ENCODE measurements at places on chromosomes 12 and 14.

- DNase-seq, result no peak
Observed at GRCh38 chr12:111598637-111599452, at the start of gene ATXN2. Gene ATXN2, minus strand, starts transcription at chr12:111599315. Its CDS starts 281 bp downstream, at chr12:111599034.

- no peak for DNase-seq
Observed at GRCh38 chr12:122505419-122506051, 4.8 kb upstream of the ZCCHC8 start.

GRCh38 chr12:46366771-46367170 is 5.8 kb downstream of the SLC38A2 start:
- no peak for DNase-seq

GRCh38 chr12:6460751-6461371 is 9.0 kb downstream of the TAPBPL start:
- no peak for DNase-seq

DNA sequence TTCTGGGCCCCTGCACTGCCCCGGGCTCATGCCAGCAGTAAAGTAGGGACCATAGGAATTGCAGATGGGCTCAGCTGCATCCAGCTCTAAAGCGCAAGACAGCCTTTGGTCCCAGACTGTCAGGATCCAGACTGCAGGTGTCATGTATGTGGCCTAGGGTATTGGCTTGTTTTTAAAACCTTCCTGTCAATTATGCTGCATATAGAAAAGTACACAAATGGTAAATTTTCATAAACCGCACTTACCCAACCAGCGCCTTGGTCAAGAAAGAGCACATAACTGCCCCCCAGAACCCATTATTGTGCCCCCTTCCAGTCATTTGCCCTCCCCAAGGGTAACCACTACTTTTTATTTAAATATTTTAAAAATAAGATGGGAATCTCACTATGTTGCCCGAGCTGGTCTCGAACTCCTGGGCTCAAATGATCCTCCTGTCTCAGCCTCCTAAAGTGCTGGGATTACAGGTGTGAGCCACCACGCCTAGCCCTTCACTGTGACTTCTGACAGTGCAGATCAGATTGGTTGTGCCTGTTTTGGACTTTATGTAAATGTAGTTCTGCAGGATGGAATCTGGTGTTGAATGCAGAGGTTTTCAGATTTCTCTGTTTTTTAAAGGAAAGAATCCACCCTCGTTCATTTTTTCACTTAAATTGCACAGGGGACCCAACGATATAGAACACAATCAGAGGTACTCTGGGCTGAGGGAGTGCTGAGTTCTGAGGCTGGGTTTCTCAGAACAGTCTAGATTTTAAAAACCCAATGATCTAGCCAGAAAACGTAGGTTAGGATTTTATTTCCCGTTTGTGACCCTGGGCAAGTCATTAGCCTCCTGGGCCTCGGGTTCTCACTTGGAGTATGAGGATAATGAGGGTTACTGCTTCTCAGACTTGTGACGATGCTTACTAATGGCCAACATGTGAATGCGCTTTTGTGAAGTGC is 6.7 kb downstream of the NR4A1 start:
- no peak for DNase-seq

GRCh38 chr12:122610911-122611310 is 83.9 kb downstream of the KNTC1 start:
- no peak for DNase-seq

GRCh38 chr14:101481557-101481956 is 79.7 kb upstream of the DIO3 start:
- DNase-seq, result no peak

GRCh38 chr14:95387826-95388445 is 68.2 kb upstream of the CLMN start:
- DNase-seq, result no peak

GRCh38 chr14:36967892-36968555 is 204.4 kb downstream of the SLC25A21 start:
- no peak for DNase-seq

- DNase-seq, result no peak
Observed at GRCh38 chr12:58066296-58066695, 124.9 kb downstream of the ATP23 start.

- no peak for DNase-seq
Observed at GRCh38 chr14:36289954-36290353, 30.5 kb downstream of the MBIP start.

GRCh38 chr12:91219511-91219910 is 36.9 kb upstream of the DCN start:
- DNase-seq, result no peak

DNA sequence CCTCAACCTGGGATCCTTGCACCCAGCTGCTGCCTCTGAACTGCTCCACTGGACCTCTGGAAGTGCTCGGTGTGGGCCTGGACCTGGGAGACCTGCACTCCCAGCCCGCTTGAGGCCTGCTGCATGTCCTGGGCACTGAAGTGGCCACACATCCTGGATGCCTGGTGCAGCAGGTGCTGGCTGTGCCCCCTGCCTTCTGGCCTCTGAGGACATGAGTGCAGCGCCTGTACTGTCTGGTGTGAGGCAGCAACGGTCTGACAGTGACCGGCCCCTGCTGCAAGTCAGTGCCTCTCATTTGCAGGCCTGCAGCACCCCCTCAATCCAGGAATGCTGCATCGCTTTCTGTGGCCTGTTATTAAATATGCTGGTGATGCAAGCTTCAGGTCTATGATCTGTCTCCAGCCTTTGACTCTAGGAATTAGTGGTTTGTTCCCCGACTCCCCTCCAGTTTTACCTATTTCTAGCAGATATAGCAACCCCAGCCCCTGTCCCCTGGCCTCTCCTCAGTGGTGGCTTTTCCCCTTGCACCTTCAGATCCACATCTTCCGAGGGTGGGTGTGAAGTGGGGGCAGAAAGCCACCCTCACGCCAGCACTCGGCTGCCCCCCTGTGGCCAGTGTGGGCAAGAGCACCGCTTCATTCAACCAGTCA is 3.6 kb downstream of the SMIM41 start:
- DNase-seq, result no peak

DNA sequence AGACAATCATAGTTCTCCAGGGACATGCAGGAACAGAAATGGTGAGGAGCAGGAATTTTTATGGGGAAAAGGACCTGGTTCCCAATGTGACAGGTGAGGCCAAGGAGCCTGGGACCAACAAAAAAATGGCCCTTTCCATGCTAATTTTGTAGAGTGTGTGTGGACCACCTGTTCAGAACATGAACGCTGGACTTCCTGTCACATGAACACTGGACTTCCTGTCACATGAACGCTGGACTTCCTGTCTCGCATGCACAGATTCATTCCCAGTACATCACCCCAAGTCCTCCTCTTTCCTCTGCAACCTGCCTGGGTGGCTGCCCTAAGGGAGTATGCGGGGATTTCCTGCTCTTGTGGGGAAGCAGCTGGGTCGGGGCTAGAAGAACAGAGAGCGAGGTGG is 10.1 kb downstream of the FGF6 start:
- DNase-seq, result no peak

- no peak for DNase-seq
Observed at GRCh38 chr14:68951800-68952530, 27.1 kb downstream of the ACTN1 start.

GRCh38 chr14:33679461-33680225 is 271.2 kb downstream of the EGLN3 start:
- no peak for DNase-seq

- DNase-seq, result peak; percentile 50
Observed at GRCh38 chr12:79451978-79452377, 238.8 kb downstream of the PAWR start.

GRCh38 chr14:33836900-33837577 is 113.8 kb downstream of the EGLN3 start:
- DNase-seq, result no peak

- no peak for DNase-seq
Observed at GRCh38 chr14:33377596-33378390, 439.1 kb downstream of the NPAS3 start.

- no peak for DNase-seq
Observed at GRCh38 chr12:31306866-31307265, 19.1 kb downstream of the SINHCAF start.

DNA sequence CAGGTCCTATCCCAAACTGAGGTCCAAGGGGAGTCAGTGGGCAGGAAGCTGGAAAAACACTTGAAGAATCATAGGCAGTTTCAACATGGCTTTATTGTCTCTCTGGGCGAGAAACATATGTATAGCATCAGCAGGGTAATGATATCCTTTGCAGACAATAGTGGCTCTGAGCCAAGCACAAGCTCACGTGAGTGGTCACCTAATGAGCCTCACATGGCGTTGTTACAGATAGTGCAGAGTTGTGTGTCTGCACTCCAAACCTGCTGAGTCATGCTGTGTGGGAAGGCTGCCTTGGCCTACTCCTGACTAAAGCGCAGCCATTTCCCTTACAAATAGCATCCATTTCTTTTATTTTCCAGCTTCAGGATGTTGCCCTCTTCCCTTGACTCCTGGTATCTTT is 105.2 kb upstream of the SYT1 start:
- no peak for DNase-seq

- DNase-seq, result no peak
Observed at GRCh38 chr12:94308612-94309011, 151.1 kb downstream of the CEP83 start.

DNA sequence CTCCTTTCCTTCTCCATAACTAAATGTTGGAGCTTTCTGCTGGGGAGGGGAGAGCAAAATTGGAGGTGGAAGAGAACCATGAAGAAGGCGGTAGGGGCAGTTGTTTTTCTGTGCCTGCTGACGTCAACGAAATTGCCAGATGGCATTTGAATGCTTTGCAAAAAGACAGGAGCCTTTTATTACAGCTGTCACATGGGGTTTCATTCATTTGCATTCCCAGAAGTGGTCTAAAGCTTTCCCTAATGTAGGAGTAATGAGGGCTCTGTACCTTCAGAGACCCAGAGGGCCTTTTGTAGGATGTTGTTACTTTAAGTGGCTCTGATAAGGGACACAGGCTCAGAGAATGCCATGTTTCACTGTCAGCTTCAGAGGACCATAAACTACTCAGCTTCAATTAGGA is 107.1 kb upstream of the SLCO1C1 start:
- no peak for DNase-seq

GRCh38 chr12:58901664-58902063 is 18.6 kb downstream of the LRIG3 start:
- DNase-seq, result no peak

GRCh38 chr14:100603341-100604120 is 16.3 kb upstream of the BEGAIN start:
- DNase-seq, result no peak

- no peak for DNase-seq
Observed at GRCh38 chr14:51895375-51895774, 35.0 kb downstream of the GNG2 start.

- no peak for DNase-seq
Observed at GRCh38 chr14:32606301-32606700, 277.2 kb downstream of the AKAP6 start.

DNA sequence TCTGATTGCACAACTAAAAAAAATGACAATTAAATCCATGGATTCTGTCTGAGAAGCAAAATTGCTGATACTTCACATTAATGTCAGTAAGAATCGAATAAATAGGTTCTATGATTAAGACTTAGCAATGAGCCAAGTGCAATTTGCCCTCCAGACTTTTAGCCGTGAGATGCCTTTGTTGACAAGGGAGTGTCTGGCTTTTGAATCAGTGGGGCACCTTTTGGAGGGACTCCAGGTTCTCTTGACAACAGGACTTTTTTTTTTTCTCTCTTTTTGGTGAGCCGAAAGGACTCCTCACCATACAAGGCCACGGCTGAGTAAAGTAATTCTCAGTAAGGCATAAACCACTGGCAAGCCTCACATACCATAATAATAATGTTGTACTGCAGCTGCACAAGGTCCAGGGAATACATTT is 4.7 kb upstream of the MDM1 start:
- peak; percentile 13 for DNase-seq

DNA sequence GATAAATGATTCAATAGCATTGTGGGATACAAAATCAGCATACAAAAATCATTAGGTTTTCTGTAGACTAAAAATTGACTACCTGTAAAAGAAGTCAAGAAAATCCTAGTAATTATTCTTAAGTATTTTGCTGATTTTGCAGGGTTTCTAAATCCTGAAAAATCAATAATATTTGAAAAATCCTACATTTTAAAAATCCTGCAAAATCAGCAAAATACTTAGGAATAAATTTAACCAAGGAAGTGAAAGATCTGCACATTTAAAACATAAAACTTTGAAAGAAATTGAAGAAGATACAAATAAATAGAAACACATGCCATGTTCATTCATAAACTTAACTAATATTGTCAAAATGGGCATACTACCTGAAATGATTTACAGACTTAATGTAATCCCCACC is 517.7 kb downstream of the RERGL start:
- no peak for DNase-seq

- peak; percentile 72 for DNase-seq
Observed at GRCh38 chr14:75277008-75277814, 1.4 kb upstream of the FOS start.

- no peak for DNase-seq
Observed at GRCh38 chr14:102196039-102196901, 56.6 kb downstream of the WDR20 start.

DNA sequence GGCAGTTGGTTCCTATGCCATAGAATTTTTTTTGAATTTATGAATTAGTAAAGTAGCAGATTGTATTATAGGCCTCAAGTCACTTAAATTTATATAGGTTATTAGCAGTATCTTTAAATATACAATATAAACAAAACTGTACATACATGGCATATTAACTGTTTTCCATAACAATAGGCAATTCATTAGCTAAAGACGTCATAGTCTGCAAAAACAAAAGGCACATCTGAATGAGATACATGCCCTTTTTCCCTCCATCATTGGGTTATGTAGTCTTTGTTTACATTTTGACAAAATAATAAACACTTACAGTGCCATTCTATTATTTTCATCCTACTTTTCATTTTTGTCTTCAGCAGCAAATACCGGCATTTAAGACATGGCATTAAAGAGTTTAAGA is 1.1 kb upstream of the VCPKMT start:
- no peak for DNase-seq

DNA sequence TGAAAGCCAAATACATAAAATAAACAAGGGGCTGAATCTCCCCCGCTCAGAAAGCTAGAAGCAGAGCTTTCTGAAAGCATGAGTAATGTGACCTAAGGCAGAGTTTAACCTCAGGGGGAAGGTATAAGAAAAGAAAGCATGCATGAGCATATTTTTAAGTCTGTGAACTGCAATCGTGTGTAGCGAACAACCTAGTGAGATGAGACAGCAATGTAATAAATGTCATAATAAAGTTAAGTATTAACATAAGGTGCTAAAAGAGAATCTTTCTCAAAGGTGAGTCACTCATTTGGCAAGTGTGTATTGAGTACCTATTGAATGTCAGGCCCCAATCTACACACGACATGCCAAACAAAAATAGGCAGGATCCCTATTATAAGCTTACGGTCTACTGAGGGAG is 14.2 kb upstream of the WDR20 start:
- DNase-seq, result no peak

DNA sequence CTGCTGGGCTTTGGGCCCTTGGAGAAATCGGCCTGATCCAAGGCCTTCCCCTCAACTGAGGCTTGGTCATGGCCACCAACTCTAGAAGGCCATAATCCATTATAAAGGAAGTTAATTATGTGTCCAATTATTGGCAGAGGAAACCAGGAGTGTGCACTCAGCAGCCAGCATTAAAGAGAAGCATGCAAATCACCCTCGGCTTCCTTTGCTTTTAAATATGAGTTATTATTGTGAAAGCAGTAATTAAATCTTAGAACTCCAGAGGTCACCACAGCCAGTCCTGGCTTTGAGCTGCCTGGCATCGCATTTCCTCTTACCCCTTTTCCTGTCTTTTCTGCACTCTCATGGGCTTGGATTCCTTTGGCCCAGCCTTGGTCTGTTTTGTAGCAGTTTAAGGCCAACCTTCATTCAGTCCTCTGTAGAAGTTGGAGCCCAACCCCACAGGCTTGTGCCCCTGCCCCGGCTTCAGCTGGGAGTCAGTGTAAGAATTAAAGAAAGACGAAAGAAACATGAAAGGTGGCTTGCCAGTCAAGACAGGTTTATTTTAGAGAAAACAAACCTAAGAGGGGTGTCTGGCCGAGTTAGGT is 14.7 kb upstream of the KRT86 start:
- no peak for DNase-seq
